Panc1 (cell line): ENCODE measurements at places on chromosomes 16 and 17.

- DNase-seq, result no peak
Measured at GRCh38 chr17:18253187-18253884, 5.2 kb downstream of the FLII start.

- no peak for DNase-seq
Measured at GRCh38 chr17:74770498-74771318, 5.4 kb downstream of the NAT9 start.

DNA sequence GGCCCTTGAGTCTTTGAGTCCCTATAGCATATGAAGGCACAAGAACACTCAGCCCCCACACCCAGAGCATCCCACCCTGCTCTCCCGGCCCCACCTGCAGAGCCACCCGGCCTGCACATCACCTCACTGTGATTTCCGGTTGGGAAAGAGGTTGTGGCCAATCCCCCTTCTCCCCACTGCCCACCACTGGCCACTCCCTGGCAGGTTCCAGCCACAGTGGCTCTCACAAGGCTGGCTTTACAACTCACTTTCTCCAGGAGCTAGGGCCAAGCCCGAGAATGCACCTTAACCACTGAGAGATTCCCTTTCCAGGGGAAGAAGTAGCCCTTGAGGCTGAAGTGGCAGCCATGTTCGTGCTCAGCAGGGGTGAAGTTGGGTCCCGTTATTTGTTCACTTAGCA is 123.9 kb downstream of the C16orf78 start:
- no peak for DNase-seq

GRCh38 chr16:58488531-58488930 is 11.4 kb upstream of the NDRG4 start:
- no peak for DNase-seq

- no peak for DNase-seq
Measured at GRCh38 chr17:61579961-61580360, 11.1 kb downstream of the NACA2 start.

DNA sequence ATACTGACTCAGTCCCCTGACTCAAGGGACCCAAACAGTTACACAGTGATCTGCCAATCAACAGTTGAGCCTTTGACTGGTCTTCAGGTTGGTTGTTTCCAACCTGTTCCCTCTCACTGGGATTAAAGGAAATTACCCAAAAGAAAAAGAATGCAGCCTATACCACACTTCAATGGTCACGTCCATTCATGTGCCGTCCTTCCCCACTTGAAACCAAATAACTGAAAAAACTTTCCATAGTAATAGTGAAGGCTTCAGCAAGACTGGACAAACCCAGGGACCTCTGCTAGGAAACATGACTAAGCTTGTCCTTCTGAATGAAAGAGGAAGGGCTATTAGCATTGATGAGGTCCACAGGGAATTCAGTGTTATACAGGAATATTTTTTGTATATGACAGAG is 30.6 kb downstream of the MRPS23 start:
- DNase-seq, result no peak

DNA sequence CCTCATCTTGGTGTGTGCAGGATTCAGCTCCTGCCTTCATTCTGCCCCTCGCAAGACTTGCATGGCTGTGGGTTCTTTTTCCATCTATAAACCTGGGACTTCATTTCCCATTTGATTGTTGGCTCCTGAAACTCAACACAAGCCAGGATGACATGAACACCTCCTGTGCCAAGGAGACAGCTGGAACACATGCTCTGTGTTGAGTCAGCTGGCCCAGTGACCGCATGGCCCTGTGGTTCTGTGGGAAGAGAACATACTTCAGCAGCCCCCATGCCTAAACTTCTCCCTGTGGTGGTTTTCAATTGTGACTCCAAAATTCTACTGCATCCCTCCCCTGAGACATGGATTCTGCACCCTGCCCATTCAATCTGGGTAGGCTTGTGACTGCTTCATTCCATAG is 57.9 kb upstream of the FOXF1 start:
- no peak for DNase-seq
